Neural progenitor cell (in vitro differentiated cells): ENCODE measurements at places on chromosomes 16 and 17.
A peak's percentile ranks its signal among the peaks of the same experiment; 100 is the strongest.

DNA sequence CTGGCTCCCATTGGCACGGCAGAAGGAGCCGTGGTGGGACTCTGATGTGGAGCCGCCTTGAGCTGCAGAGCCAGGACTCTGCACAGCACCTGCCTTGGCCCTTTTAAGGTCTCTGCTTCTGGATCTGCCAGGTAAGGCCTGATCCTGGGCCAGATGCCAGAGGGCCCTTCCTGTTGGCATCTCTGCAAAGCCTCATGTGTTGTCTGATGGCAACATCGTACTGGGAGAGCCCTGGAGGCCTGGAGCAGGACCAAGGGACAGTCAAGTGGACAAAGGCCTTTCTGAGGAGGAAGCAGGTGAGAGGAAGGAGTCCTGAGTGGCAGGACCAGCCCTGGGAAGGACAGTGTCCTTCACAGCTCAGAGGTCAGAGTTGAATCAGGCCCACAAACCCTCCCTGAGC, 26.1 kb downstream of the SOCS1 start:
- no peak for DNase-seq

DNA sequence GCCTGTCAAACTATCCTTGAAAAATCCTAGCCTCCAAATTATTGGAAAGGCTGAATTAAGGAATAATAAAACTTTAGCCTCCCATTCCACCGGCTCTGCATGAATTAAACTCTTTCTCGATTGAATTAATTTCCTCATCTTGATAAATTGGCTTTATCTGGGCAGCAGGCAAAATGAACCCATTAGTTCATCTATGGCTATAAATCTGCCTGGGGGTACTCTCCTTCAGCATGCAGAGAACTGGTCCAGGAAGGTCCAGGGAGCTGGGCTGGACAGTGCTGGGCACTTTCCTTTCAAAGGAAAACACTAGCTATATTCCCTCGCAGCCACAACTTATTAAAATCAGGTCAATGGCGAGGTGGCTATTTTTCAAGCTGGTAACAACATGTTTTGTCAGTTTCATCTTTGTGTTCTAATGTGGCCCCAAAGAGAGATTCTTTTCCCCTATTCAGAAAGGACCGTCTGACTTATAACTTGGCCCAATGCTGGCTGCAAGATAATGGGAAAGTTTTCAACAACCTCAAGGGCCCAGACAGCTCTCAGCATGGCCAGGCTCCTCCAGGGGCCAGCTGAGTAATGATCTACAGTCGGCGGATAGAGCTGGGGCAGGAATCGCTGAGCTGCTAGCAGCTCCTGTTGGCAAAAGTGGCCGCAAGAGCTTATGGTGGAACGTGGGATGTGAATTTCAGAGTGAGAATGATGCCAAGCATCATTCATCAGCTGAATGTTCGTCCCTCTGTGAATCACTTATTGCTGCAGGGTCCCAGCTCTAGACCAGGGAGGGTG, 326.9 kb downstream of the SLC39A11 start:
- no peak for DNase-seq

GRCh38 chr16:28218109-28218508, 6.3 kb upstream of the XPO6 start:
- DNase-seq = peak; percentile 31

DNA sequence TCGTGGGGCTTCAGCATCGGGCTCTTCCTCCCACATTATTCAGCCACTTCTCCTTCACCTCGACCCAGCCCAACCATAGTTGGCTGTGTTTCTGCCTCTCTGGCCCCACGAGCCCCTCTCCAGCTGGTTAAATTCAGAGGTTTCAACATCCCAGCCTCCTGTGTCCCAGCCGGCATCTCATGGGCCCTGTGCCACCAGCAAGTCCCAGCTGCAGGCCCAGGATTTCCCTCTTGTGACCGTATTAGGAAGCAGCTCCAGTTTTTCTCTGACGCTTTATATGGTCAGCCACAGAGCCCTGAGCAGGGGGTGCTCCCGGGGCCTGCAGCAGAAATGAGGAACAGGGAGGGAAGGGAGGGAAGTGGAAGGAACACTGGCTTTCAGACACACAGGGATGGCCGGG, 27.4 kb downstream of the MYH11 start:
- peak; percentile 44 for DNase-seq

- DNase-seq = no peak
Observed at GRCh38 chr17:69828087-69828486, 246.9 kb upstream of the KCNJ16 start.

DNA sequence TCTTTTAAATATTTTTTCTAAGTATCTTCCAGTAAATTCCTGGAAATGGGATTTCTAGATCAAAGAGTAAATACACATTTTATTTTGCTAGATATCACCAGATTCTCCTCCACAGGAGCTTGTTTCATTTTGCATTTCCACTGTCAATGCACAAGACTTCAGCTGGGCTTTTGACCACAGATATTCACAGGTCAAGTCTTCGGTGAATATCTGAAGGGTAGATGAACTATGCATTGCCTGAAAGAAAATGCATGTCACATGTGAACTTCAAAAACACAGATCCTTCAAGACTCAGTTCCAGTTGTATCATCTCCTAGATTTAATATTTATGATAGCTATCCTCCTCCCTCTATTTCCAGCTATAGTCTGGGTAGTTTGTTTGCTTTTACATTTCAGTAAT, 963.6 kb upstream of the GOT2 start:
- DNase-seq = no peak

- no peak for DNase-seq
Observed at GRCh38 chr17:51197754-51198153, 31.5 kb downstream of the NME2 start.

DNA sequence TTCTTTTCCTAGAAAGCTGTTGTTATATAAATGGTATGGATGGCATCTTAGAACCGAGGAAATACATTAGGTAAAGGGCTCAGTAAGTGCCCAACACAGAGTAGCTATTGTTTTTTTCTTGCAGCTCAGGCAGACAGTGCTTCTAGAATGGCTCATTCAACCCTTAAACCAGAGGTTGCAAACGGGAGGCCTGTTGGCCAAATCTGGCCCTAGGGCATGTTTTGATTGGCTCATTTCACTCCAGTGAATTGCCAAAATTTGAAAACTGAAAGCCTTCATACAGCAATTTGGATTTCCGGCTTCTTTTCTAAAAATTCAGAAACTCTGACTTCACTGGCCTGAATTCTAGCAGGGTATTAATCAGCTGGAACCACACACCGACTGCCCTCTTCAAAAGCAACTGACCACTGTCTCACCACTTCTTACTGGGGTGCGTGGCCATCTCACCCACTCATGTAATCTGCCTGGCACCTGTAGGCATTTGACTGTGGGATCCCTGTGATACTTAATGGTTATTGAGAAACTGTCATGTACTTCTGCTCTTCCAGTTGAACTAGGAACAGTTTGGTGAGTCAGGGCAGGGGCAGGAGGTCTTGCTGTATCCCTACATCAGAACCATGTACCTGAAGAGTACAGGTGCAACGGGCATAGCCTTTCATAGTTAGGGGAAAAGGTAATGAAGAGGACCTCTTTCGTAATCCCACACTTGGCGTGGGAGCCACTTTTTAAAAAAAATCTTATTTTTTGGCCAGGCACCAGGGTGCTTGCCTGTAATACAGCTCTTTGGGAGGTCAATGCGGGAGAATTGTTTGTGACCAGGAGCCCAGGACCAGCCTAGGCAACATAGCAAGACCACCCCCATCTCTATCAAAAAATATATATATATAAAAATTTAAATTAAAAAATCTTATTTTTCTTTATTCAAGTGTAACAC, 53.6 kb upstream of the SCNN1B start:
- no peak for DNase-seq

DNA sequence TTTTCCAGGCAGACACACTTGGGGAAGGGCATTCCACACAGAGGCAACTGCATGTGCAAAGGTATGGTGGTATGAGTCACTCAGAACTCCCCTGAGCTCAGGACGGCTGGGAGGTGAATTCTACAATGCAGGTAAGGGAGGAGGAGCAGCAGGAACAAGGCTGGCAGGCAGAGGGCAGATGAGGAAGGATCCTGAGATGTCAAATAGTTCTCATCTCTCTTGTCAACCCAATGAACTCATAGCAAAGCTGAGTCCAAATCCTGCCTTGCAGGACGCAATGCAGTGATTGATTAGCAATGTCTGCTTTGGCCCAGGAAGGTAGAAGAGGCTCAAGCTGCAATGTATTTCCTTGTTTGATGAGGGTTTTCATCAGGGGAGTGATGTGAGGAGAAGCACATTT, 243.5 kb downstream of the XYLT1 start:
- no peak for DNase-seq

DNA sequence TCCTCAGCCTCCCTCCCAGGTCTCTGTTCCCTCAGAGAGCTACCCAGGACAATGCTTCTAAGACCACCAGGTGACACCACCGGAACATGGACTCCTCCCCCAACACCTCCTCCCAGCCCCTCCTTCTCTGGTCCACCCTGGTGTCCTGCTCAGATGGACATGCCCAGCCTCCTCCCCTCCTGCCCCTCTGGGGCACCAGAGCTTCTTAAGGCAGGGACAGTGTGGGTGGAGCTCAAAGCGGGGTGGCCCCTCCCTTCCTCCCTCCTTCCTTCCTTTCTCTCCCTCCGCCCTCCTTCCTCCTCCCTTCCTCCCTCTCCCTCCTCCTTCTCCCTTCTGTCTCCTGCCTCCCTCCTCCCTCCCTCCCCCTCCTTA, 22.7 kb downstream of the TRPV3 start:
- peak; percentile 59 for DNase-seq

GRCh38 chr16:83969771-83970429, 1.9 kb downstream of the NECAB2 start:
- DNase-seq = peak; percentile 40

DNA sequence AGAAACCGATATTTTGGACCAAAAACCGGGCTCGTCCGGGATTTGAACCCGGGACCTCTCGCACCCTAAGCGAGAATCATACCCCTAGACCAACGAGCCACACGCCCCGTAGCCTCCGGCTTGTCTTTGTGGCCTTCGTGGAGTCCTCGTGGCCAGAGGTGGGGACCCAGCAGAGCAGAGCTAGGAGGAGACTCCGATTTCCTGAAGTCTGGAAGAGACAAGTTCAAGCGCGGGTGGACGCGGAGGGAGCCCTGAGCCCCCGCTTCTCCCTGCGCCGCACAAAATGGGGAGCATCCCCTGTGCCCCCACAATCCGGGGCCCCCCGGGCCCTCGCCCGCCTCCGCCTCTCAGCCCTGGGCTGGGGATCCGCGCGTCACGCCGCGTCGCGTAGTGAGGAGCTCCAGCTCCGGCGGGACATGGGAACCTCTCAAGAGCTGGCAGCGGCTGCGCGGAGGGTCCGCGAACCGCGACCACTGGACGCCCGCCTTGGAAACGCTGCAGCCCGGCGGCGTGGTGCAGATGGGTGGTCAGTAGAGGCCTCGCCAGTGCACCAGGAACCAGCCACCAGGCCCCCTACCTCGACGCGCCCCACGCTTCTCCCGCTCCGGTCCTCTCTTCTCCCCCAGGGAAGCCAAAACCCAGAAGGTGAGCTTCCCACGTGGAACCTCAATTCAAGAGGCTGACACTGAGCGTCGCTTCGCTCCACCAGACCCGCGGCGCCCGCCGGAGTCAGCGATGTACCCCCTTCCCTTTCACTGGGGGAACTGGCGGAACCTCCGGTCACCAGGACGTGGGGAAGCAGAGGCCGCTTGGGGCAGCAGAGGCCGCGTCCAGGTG, 5.2 kb upstream of the OR1F1 start:
- peak; percentile 73 for DNase-seq

DNA sequence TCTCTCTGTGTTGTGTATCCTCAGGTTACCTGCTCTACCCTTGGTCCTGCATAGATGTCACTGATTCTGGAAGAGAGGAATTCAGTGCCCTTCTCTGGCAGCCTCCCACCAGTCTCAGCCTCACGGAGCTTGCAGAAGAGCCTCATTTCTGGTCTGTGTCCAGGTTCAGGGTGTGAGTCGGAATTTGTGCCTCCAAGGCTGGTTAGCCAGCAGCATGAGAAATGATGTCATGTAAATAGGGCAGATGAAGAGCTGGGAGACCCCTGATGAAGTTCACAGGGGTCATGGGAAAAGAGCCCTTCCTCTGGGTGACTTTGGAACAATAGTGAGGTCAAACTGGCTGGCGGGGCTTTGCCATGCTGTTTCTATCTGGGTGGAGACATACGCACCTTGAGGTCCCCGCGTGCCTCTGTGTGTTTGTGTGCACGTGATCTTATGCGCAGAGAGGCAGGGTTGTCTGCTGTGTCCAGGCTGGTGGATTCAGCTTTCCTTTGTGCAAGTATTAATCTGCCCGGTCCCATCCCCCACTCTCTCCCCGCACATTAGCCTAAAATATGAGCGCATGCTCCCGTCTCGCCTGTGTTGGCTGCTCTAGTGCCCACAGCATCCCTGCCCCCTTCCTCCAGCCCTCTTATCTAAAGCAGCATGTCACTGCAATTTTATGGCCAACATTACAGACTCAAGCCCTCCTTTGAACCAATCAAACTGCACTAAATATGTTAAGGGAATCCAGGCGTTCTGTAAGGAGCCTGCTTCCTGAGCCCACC, 256.3 kb upstream of the ZFHX3 start:
- DNase-seq = no peak

- DNase-seq = peak; percentile 40
Observed at GRCh38 chr17:28811651-28812090, 30.9 kb downstream of the FAM222B start.

- no peak for DNase-seq
Observed at GRCh38 chr16:2284001-2284770, 16.3 kb upstream of the RNPS1 start.

GRCh38 chr17:57861000-57861789, 11.4 kb upstream of the MRPS23 start:
- DNase-seq = peak; percentile 41

GRCh38 chr17:41510251-41511065, 5.0 kb upstream of the KRT13 start:
- DNase-seq = no peak

DNA sequence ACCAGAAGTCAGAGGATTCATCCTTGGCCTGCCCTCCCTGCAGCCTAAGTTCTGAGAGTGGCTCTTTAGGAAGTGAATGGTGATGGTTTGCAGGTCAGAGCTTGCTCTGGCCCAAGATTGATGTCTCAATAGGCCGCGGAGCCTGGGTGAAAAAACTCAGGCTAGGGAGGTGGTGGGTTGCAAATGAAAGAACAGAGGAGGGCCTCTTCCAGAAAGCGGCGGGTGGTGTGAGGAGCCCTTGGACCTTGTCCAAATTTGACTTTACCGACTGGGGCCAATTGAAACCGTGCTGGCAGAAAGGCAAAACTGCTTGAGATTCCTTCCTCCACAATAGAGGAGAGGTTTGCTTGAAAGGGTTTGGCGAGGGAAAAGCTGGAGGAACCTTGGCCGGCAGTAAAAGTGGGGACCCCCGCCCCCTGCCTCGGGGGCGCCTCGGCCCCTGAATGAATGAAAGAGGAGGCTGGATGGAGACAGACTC, 331.3 kb downstream of the SEC14L1 start:
- no peak for DNase-seq

DNA sequence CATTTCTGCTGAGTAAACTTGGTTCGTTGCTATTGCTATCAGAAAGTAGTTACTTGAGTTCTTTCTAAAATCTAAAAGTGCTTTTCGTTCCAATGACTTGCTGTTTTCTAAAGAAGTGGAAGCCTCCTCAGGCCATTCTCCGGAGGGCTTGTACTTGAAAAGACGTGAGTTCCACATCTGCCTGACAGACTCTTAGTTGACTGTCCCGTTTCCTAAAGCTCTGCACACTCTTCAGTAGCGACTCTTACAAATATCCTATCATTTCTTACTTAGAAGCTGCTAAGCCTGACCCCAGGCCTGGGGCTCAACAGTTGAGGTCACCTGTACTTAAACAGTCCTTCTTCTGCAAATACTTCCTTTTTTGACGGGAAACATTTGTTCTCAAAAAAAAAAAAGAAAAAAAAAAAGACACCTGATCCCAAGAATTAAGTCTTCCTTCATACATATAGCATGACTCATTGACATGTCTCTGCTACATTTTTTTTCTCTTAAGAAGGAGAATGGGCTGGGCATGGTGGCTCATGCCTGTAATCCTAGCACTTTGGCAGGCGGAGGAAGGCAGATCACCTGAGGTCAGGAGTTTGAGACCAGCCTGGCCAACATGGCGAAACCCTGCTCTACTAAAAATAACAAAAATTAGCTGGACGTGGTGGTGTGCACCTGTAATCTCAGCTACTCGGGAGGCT, 61.5 kb downstream of the DHRS7C start:
- DNase-seq = no peak
